Smooth muscle cell of bladder (primary cell): ENCODE measurements at places on chromosomes 5 and 9. TPM values are rescaled to one million over a fixed set of nuclear protein-coding genes. Genes with fewer than 3 reads are reported as not detected.

Gene PCDHGA10
- 4.3 and 5.4 TPM in 2 replicates for total RNA-seq

Gene FRMD3
- total RNA-seq, result 0.14 and 0.18 TPM in 2 replicates

Gene TEK
- 3.0 and 19.2 TPM in 2 replicates for total RNA-seq

Gene FOXD1
- total RNA-seq, result 0.28 and 0.65 TPM in 2 replicates

Gene ENTREP1
- not detected in 2 replicates for total RNA-seq
